ENCODE measurements at places on chromosomes 7 and 10.
A peak's percentile ranks its signal among the peaks of the same experiment; 100 is the strongest.

- no peak for DNase-seq
Observed at GRCh38 chr7:47488969-47489342, 93.0 kb downstream of the TNS3 start.

GRCh38 chr10:117163061-117163953 is 25.2 kb upstream of the VAX1 start:
- DNase-seq: no peak

- no peak for DNase-seq
Observed at GRCh38 chr7:115008465-115009114, 86.7 kb downstream of the MDFIC start.

DNA sequence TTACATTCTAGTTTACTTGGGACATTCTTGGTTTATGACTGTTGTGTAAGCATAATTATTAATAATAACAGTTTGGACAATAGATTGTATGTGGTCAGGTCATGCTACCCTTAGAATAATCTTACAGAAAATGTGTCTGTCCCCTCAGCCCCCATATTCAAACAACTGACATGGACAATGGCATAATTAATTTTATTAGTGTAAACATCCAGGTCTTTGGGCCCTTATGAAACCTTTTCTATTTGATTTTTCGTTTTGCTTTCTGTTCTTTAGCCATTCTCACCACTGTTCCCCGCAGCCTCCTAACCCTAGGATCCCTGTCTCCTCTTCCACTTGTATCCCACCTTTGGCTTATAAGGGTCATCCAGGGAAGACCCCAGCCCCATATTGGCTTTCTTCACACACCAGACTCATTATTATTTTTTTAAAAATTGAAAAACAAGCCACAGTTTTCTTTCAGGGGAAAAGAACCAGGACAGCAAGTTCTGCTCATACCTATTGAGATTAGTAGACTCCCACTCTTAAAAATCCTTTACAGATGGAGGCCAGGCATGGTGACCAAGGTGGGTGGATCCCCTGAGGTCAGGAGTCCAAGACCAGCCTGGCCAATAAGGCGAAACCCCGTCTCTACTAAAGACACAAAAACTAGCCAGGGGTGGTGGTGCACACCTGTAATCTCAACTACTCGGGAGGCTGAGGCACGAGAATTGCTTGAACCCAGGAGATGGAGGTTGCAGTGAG is 11.5 kb downstream of the VIM start:
- no peak for DNase-seq

- no peak for DNase-seq
Observed at GRCh38 chr10:33820531-33820930, 486.1 kb upstream of the NRP1 start.

GRCh38 chr10:34292194-34292565 is 522.9 kb downstream of the PARD3 start:
- no peak for DNase-seq

DNA sequence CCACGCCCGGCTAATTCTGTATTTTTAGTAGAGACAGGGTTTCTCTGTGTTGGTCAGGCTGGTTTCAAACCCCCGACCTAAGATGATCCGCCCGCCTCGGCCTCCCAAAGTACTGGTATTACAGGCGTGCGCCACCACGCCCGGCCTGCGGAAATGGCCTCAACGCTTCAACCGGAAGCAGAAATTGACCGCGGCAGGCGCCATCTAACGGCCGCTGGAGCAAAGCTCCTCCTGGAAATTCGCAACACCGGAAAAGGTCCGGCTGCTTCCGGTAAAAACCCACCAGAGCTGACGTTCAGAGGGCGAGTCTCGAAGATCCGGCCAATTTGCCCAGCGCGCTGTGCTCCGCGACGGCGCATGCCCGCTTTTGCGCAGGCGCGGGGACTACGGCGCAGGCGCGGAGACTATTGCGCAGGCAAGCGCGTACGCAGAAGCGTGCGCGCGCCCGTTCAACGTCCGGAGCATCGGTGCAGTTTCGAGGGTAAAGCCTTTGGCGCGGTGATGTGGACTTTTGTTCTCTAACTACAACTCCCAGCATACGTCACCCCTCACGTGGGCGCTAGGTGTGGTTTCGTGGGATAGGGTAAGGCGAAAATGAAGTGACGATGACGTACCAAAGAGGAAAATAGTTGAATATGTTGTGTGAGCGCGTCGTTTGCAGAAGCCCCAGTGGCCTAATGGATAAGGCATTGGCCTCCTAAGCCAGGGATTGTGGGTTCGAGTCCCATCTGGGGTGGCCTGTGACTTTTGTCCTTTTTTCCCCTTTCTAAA is 915 bp upstream of the FMC1 start:
- DNase-seq: peak; percentile 65

DNA sequence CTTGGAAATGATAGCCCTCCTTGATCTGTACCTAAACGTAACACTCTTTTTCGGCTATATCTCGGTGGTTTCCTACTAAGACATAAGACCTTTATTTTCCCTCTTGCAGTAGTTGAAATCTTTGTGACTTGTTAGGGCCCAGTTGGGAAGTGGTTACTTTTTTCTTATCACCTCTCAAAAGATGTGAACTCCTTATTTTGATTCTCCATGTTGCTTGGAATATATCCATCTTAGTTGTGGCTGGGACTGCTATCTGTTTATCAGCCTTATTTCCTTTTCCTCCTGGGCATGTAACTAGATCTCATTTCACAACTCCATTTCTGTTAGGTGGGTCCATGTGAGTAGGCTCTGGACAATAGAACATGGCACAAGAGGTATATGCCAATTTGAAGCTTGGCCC is 4.1 kb upstream of the CPED1 start:
- no peak for DNase-seq

DNA sequence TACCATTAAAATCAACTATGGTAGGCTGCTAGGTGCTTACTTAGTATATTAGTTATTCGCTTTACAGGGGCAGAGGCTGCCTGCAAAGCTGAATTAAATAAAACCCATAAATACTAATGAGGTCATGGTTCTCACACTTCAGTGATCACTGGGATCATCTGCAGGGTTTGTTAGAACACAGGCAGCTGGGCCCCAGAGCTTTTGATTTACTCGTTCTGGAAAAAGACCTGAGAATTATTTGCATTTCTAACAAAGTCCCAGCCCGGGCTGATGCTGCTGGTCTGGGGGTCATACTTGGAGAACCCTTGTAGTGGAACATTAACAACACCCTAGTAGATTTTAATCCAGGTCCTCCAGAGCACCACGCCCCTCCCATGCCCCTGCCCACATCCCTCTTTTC is 8.5 kb downstream of the UCN3 start:
- no peak for DNase-seq

GRCh38 chr10:91711885-91712680 is 79.2 kb upstream of the PPP1R3C start:
- no peak for DNase-seq

GRCh38 chr10:48361176-48361575 is 54.7 kb downstream of the MAPK8 start:
- DNase-seq: no peak

- DNase-seq: no peak
Observed at GRCh38 chr7:38893061-38893460, 15.9 kb downstream of the VPS41 start.

DNA sequence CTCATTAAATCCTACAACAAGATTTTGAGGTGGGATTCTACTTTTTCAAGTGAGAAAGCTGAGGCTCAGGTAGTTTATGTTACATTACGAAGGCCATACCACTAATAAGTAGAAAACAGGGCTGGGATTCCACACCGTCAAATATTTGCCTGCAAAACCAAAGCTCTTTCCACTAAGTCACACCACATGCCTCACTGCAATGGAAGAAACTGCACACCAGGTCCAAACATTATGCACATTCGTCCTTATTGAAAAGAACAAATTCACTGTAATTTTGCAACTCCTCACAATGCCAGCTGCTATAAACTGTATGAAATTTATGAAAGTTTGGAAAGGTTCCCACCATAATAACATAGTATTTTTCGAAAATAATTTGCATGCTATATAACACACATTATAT is 66.5 kb downstream of the DGKB start:
- no peak for DNase-seq

- no peak for DNase-seq
Observed at GRCh38 chr7:2813350-2814185, 30.5 kb downstream of the GNA12 start.

DNA sequence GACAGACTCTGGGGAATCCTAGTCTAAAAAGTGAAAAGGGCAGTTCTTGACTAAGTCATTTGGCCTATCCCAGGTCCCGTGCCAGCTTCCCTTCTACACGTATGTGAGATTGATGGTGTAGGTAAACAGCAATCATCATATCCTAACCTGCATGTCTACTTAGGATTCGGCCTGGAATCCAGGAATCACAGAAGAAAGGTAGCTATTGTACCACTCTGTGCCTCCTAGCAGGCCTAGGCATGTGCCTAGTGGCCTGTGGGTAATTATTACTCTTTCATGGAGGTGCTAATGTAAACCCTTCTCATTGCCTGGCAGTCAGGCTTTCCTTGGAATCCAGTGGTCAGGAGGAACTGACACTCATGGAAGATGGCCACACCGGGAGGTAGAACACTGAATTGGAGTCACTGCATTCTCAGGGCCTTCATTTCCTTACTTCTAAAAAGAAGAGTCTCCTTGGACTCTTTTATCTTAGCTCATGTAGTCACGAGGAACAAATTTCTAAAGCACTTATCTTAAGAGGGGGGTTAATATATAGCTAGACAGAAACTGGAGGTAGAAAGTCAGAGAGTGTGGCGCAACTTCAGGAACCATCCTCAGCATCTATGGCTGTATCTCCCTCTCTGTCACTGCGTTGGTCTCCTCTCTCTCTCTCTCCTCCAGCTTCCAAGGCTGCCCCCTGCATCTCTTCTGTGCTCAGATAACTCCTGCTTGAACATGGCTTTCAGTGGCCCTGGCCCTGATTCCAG is 122.5 kb downstream of the C1GALT1 start:
- no peak for DNase-seq

- no peak for DNase-seq
Observed at GRCh38 chr10:88980800-88981199, 9.8 kb upstream of the FAS start.

- no peak for DNase-seq
Observed at GRCh38 chr7:93923942-93924341, 2.4 kb downstream of the GNG11 start.

- DNase-seq: no peak
Observed at GRCh38 chr10:118590334-118590733, 5.1 kb downstream of the PRLHR start.

DNA sequence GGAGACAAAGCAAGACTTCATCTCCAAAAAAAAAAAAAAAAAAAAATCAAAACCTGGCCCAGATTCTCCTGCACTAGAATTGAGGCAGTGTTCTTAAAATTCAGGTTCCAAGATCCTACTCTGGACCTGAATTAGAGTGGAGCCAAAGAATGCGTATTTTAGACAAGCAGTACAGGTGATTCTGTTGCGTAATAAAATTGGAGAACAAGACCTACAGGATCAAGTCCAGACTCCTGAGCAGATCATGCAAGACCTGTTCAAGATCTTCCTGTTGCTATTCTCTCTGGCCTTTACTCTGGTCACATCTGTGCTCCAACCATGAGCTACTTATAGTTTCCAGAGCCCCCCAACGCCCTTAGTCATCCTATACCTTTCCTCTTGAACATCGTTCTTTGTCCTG is 51.5 kb upstream of the RSBN1L start:
- no peak for DNase-seq

DNA sequence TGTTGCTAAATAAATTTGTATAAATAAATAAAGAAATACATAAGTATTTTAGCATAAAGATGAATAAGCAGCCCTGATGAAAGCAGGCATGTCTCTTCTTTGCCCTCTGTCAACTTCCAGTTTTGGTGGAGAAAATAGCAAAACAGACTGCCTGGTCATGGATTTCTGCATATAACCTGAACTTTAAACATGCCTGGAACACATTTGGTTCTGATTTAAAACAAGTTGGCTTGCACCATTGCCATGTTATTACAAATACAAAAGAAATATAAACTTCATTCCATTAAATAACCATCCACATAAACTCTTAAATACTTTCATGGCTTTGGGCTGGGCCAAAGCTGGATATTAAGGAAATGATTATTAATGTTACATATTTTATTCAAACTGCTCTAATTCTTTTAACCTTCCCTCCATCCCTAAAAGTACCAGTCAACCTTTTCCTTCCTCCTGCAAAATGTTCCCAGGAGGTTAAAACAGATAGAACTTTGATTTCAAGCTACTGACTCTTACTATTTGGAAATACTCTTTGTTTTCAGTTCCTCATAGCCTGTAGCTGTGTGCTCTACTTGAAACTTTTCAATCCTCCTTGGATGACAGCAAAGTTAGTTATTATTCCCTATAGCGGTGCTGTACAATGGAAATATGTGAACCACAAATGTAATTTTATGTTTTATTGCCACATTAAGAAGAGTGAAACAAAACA is 96.3 kb downstream of the BICC1 start:
- no peak for DNase-seq

DNA sequence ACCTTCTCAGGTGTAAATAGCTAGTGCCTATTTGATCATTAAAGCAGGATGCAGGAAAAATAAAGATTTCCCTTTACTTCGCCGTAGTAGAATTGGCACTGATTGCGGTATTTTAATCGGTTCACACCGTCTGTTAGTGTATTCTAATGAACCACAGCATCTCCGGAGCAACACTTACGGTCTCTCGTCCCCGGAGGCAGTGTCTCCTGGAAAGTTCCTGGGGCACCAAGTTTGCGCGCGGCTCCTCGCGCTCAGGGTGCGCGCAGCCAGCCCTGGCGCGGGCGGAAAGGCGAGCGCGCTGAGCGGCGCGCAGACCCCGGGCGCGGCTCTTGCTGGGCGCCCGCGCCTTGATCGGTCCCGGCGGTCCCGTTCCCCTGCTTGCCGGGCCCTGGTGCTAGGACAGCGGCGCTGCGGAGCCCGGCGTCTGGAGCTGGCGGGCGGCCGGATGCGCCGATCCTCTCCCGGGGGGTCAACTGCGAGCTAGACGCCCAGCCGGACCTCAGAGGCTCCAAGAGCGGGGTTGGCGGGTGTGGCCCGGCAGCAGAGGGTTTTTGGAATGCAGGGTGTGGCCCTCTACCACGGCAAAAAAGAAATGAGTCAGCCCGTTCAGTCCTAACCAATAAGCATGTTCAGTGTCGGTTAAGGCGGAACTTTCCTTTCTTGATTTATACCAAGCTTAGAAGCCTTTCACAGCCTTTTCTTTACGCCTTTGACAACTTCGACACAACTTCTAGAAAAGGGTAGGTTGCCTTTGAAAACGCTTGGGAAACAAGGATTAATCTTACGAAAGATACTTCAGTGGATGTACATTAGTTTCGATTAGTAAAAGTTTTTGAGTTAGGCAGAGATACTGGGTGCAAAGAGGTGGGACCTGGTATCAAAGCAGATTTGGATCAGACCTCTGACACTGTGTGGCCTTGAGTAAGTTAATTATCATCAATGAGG is 166.8 kb upstream of the ASAH2 start:
- no peak for DNase-seq

- no peak for DNase-seq
Observed at GRCh38 chr7:107070710-107071109, 26.2 kb downstream of the PRKAR2B start.

DNA sequence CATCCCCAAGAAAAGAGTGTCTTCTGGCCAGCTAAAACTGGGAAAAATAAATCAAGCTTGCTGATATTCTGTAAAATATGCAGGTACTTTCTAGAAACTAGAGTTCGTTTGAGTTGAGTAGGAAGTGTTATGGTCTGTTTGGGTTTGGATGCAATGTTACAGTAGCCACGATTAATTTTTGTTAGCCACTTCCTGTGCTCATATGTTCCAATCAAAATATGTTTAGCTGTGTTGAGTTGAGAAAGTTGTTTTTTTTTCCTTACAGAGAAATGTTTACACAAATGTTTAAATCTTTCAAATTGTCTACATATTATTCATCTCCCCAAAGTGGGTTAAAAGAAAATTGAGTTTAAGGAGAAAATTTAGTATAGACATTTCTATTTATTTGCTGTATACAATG is 11.3 kb upstream of the LAMB1 start:
- DNase-seq: no peak
